CD4-positive, alpha-beta memory T cell (primary cell): ENCODE measurements at places on chromosomes 1 and 21. TPM values are rescaled to one million over a fixed set of nuclear protein-coding genes. Genes with fewer than 3 reads are reported as not detected.

DNA sequence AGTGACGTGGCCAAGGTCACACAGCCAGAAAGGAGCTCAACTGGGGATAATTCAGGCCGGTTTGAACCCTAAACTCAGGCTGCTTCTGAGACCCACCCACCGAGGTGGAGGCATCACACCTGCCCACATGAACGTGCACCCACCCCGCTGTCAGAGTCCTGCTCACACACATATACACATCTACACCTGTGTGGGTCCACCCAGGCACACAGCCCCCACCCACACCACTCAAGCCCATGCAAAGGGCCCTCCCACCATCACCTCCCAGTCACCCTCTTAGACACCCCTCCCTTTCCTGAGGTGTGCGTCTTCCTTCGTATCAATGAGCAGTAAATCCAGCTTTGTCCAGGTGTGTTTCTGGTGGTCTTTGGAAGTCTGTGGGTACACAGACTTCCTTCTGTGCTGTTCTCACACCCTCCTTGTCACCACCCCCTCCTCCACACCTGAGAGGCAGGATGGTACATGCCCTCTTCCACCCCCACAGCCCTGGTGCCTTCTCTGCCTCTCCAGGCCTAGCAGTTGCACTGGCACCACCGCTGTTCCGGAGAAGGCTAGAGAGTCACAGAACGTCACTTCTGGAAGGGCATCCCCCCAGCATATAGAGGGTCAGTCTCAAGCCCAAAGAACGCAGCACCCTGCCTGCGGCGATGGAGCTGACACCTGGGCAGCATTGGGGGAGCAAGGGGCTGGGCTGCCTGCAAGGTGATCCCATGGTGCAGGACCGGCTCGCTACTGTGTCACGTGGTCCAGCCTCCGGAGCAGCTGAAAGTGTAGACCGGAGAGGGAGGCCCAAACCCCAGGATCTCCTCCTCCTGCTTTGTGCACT is 18.9 kb upstream of the FAM131C start:
- DNase-seq: no peak

DNA sequence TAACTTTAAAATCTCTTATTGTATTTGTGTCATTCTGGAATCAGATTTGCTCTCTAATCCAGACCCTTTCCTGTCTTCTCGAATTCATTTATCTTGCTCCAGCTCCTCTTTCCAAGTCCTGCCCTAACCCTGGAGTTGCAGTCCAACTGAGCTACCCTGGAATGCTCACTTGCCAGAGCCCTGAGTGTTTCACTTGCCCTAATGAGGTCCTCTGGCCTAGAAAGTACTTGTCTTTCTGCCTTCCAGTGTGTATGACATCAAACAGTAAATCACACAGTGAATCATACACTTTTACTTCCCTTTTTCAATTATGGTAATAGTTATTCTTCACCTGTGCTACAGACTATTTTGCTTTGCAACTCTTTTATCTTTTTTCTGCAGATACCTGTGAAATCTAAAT is 96.9 kb downstream of the NEK7 start:
- no peak for DNase-seq

DNA sequence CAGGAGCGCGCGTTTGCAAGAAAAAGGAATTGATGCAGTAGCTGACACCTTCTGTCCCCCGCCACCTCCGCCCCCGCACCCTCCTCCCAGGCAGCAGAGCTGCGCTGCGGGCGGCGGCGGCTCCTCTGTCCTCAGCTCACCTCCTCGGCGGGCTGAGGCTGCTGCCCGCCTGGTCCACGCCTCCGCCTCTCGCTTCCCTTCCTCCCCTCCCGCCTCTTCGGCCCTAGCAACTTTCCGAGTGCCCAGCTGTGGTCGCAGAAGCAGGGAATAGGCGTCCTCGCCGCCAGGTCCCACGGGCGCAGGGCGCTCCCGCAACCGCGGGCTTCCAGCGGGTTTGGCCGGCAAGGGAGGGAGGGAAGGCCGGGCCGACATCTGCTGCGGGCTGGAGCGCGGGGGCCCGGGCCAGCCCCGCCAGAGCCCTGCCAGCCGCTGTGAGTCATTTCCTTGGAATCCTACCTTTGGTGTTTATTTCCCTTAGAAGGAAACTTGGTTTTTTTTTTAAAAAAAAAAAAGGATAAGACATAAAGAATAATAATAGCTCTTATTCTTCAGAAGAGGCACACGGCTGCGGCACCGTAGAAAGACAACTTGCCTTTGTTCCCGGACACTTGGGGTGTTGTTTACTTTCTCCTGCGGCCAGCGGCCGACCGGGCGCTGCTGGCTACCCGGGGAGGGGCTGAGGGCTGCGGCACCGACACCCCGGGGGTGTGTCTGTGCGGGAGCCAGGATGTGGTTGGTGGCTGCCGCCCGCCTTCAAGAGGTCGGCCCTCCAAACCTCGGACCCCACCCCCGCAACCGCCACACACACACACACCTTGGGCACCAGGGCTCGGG is 1.1 kb downstream of the SERTAD4 start:
- DNase-seq: no peak

- DNase-seq: no peak
Measured at GRCh38 chr21:15373941-15374340, 309.1 kb upstream of the NRIP1 start.

- no peak for DNase-seq
Measured at GRCh38 chr21:43881283-43881682, 16.3 kb downstream of the AGPAT3 start.

- DNase-seq: no peak
Measured at GRCh38 chr1:225872075-225872430, 10.1 kb downstream of the TMEM63A start.

- DNase-seq: no peak
Measured at GRCh38 chr1:59238993-59239392, 57.9 kb upstream of the FGGY start.

DNA sequence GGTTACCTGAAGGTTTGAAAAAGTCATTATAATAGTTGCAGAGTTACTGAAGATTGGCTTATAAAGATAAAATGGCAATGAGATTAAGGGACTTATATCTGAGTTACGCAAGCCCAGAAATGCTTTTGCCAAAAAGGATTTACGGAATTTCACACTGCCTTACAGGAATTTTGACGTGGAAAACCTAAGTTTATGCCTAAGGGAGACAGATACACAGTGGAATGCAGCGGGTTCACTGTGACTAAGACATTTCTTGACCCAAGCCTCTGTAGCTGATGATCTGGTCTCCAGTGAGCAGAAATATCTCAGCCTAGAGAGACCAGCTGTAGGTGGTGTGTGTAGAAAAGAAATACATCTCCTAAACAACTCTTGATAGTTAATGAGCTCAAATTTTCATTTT is 10.1 kb upstream of the EXO1 start:
- no peak for DNase-seq

DNA sequence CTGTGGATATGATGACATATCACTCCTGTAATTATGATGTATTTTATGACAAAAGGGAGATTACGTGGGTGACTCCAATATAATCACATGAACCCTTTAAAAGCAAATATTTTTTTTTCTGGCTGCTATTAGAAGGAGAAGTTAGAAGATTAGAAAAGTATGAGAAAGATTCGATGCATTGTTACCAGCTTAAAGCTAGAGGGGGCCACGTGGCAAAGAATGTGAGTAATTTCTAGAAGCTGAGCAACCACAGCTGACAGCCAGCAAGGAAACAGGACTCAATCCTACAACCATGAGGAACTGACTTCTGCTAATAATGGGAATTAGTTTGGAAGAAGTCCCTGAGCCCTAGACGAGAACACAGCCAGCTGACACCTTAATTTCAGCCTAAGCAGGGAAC is 56.3 kb upstream of the C1orf87 start:
- no peak for DNase-seq

OR2G6 gene
- not detected for total RNA-seq

TTC22 gene
- 18.6 TPM for total RNA-seq

S100A14 gene
- not detected for total RNA-seq

OPTC gene
- total RNA-seq: not detected

TMCC2 gene
- total RNA-seq: 0.90 TPM

APOBEC4 gene
- total RNA-seq: not detected

OR14I1 gene
- not detected for total RNA-seq
